ENCODE measurements at places on chromosomes 4 and X.
A peak's percentile ranks its signal among the peaks of the same experiment; 100 is the strongest.

DNA sequence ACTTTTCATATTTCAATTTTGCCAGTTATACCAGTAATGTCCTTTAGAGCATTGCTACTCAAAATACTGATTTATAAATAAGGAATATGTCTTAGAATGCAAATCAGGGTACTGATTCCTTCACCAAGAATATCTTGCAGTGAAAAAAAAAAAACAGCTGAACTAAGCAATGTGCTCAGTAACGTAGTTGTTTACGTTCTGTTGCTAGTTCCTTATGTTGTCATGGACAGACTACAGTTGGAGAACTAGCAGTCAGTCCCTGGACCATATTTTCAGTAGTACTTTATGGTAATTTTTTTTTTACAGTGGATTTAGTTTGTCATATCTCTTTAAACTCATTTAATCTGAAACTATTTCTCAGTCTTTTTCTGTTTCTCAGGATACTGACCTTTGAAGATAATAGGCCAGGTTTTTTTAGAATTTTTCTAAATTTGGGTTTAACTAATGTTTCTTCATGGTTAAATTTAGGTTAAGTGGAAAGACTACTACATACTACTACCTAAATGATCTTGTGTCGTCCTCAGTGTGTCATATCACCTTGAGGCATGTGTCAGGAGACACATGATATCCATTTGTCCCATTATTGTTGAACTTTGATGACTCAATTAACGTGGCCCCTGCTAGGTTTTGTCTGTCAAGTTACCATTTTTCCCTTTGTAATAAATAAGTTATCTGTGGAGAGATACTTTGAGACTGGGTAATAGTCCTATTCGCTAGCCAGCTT, 21.0 kb downstream of the SMARCAD1 start:
- DNase-seq, result no peak

GRCh38 chr4:41349021-41349420, 92.3 kb downstream of the UCHL1 start:
- no peak for DNase-seq

- no peak for DNase-seq
These were observed 526.4 kb upstream of the PRKX start for GRCh38 chrX:4239650-4240540.

DNA sequence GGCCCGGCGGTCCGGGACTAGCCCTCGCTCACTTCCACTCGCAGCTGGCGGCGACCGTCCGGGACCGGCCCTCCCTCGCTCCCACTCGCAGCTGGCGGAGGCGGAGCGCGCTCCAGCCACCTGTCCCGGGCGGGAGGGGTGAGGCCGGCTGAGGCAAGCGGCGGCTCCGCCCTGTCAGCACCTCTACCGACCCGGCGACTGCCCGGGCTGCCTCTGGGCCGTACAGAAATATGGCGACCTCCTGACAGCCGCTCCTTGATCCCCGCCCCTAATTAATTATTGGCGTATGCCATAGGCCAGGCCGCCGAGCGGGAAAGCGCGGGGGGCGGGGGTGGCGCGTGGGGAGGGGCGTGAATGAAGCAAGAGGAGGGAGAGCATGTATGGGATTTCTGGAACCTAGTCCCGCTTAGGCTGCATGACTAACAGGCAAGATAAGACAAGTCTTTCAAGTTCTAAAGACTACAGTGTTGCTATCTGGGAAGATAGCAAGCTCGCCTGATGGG, at the start of gene MORC4:
Gene MORC4 (minus strand): TSS at position 200 of the 503 bp plus-strand sequence. CDS start 243 bp downstream, outside the sequence.
- DNase-seq, result peak; percentile 63

DNA sequence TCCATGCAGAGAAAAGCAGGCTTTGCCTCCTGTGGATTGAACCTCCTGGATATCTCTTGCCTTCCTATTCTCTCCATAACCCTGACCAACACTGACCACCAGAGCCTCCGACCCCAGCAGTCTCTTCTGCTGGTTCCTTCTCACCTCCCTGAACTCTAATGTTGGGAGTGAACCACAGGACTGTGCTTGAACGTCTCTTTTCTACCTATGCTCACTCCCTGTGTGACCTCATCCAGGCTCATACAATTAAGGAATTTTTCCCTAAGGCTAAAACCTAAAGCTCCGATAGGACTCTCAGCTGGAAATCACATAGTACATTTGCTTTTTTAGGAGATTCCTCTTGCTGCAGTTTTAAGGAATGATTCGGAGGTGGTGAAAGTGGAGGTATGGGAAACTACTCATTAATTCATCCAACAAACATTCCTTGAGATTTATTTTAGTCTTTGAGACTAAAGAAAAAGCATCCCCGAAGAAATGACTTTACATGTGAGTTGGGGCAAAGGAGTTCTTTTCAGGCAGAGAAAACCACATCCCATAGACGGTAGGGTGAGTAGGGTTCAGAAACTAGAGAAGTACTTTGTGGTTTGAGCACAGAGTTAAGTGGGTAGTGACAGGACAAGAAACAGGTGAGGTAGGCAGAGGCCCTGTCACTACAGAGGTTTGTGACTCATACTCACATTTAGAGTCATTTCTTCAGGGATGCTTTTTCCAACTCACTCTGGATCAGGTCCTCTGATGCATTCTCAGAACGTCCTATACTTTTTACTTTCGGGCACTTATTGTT, 30.8 kb downstream of the NDNF start:
- peak; percentile 24 for DNase-seq

- DNase-seq, result no peak
These were observed 1.4 kb downstream of the TMA16 start for GRCh38 chr4:163495900-163496299.

DNA sequence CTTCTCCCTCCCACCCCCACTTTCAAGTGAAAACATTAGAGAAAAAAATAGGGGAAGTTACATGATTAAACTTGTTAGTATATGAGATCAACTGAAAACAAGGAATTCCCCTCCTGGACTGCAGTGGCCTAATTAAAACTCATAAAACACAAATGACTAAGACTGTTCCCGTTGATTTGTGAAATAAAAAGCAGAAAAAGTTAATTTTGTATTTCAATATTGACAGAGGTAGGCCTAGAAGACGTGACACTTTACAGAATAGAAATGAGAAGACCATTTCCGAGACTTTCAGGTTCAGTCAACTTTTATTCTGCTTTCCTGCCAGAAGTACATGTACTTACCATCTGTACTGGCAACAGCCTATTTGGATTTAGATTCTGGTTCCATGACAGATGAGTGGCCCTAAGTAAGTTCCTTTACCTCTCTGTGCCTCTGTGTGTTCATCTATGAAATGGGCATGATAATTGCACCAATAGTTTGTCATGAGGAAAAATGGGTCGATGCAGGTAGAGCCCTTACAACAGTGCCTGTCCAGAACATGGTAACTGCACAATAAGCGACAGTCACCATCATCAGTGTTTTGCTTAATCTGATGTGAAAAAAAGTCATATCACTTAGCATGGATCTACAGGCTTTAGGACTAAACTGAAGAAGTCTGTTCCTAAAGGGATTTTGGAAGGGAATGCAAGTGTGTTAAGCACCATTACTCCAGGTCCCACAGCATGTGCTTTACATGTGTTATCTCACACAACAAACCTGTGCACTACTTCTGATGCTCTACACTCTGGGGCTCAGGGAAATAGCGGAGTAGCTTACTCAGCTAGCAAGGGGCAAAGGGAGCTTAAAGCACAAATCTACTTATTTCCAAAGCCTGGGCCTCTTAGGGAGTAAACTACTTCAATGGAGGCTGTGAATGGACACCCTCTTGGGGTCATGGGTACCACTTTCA, 562.3 kb upstream of the DIPK2B start:
- DNase-seq, result no peak

GRCh38 chr4:162988530-162988929, 178.2 kb downstream of the NAF1 start:
- no peak for DNase-seq

DNA sequence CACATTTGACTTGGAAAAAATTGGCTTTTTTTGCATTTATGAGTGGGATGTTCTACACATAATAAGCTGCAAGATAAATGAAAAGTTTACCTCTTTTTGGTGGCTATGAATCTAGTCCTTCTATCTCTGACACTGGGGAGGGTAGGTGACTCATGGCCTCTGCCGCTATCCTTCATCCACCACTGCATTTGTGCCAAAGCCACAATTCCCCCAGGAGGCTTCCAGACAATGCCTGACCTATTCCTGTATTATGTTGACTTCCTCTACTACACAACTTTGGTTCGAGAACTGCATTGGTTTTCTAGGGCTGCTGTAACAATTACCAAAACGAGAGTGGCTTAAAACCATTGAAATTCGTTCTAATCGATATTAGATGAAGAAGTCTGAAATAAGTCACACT, 245.6 kb downstream of the TRAM1L1 start:
- DNase-seq, result no peak

DNA sequence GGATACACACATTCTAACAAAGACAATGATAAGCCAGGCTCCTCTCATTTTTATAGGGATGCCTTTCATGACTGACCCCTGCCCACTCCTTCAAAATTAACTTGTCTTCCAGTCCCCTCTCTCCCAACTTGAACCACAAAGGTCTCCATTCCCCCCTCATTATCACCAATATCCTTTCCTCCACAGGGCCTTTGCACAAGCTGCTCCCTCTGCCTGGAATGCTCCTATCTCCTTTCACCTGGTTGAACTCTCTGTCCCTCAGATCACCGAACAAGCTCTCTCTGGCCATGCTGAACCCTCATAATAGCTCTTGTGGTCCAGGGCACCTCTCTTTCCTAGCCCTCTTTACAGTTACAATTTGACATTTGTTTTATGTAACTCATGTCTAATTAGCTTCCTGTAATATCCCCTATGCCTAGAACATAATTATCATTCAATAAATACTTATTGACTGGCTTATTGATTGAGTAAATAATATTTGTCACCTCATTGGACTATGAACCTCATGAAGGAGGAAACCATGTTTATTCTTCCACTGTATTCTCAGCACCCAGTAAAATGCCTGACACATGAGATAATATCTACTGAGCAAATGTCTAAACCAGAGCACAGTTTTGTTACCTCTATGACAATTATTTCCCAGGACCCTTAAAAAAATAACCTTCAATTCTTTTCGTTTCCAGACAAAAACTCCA, 266.3 kb upstream of the RASGEF1B start:
- no peak for DNase-seq

DNA sequence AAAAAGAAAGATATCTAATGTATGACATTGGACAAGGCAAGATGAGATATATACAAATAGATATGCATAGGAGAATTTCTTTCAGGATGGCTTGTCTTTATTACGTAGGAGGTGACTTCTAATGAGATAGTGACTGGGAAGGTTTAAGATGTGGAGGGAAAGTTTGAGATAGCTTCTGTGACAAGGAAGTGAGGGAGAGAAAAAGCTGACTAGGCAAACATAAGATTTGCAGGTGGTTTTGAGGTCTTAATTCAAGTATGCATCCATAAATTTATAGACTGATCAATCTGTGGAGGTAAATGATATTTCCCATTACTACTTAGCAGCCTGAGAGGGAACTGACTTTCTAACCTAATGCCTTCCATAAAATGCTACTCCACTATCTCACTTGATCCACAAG, 29.0 kb upstream of the MAGEB18 start:
- no peak for DNase-seq

GRCh38 chr4:61950625-61951024, 750.5 kb downstream of the ADGRL3 start:
- no peak for DNase-seq

DNA sequence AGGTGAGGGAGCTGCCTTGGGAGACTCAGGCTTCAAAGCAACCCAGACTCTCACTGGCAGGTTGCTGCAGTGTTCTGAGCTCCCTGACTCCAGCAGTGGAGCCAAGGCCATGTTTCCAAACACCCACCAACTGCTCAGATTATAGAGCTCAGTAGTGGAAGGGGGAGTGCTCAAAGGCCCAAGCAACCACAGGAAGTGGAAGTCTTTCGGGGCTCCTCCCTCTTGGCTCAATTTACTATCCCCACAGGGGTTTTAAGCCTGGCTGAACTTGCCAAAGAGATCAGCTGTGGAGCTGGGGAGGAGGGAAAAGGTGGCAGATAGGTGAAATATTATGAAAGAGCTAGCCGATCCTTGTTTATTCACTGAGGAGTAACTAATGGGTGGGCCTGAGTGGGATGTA, 82.5 kb downstream of the HPRT1 start:
- no peak for DNase-seq

DNA sequence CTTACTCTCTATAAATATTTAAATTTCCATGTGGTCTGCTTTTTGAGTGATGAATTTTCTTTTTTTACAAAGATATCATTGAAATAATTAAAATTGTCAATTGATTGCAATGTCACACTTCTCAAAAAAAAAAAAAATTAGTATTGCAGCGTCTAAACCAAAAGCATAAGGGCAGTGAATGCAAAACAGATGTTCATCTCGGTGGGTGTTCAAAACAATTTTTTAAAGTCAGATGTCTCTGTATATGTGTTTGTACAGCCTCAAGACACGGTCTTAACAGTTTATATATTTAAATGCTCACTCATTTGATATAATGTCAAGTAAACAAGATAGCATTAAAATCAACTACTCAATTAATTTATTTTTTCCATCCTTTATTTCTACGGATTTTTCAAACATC, 52.3 kb downstream of the PALLD start:
- DNase-seq, result no peak

DNA sequence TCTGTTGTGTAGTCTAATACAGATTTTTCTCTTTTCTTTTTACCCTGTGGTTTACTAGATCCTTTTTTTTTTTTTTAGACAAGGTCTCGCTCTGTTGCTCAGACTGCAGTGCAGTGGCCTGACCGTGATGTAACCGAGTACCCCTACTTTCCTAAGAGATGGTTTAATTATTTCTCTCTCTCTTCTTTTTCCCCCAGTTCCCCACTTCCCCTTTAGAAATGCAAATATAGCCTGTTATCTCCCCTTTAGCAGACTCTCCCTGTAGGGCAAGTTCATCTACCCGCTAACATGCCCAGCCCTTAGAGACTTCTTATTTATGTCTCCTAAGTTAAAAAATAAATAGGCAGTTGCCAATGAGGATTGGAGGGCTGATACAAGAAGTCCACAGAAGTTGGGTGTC, 4.5 kb downstream of the SNX25 start:
- DNase-seq, result no peak

DNA sequence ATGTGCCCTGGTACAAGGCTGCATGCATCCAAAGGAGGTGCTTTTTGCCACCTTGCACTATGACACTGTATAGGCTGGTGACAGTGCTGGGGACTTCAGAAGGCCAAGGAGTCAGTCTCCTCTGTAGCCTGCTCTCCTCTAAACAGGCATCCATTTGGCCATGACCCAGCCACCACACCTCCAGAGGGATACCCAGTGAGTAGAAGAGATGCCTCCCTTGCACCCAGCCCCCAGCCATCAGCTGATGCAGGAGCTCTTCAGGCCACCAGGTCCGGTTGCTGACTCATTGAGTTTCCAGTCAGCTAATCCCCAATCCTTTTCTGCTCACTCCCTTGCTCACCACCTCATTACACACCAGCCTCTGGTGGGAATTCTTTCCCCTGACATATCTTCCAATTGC, 99.8 kb downstream of the PJA1 start:
- DNase-seq, result no peak

GRCh38 chr4:10577508-10578426, 106.8 kb downstream of the CLNK start:
- no peak for DNase-seq

GRCh38 chrX:78822157-78822690, 74.7 kb downstream of the LPAR4 start:
- no peak for DNase-seq

GRCh38 chr4:94758141-94758699, 465 bp downstream of the BMPR1B start:
- no peak for DNase-seq

- DNase-seq, result no peak
These were observed 39.3 kb downstream of the SYTL5 start for GRCh38 chrX:38045538-38046096.

GRCh38 chr4:108276690-108277089, 108.0 kb upstream of the LEF1 start:
- no peak for DNase-seq

GRCh38 chr4:67234296-67234695, 311.0 kb downstream of the CENPC start:
- DNase-seq, result no peak

Measured in stimulated activated CD4-positive, alpha-beta T cell treated with anti-CD3 and anti-CD28 coated beads, Interleukin-12 subunit alpha, Interleukin-12 subunit beta, amount 100 ng/mL, for 48 hours (primary cell).